ENCODE measurements at places on chromosomes 12 and 14. TPM values are rescaled to one million over a fixed set of nuclear protein-coding genes. Genes with fewer than 3 reads are reported as not detected.

SYNE3 gene
- total RNA-seq = 18.8 TPM

DNA sequence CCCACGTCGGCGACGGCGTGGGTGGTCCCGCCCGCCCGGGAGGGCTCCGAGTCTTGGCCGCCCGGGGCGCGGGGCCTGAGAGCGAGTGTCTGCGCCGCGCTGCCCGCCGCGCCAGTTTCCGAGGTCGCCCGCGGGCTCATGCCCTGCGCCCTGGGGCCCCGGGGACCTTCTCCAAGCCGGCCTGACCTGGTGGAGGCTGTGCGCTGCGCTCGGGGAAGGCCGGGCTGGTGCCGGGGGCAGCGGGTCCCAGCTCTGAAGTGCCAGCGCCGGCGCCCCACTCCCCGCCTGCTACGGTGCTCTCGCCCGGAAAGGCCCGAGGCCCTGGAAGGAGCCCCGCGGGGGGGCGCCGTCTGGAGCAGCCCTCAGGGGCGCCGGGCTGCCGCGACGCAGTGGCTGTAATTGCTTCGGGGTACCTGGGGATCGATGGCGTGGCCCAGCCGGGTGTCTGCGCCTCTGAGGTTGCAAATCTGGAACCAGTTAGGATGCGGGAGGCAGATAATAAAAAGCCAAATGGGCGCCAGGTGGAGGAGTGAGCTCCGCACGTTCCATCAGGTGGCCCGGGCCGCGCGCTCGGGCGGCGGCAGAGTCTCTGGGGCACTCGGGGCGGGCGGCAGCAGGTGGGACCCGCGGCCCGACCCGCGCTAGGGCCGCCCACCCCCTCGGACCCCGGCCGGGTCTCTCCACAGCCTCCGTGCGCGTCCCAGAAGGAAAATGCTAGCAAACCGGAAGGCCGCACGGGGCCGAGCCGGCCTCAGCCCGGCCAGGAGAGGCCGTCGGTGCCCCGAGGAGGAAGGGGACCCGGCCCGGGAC is 102.3 kb upstream of the DIO3 start:
- no peaks in the 10 kb centered on the region for H3K36me3 ChIP-seq
- H3K4me1 ChIP-seq = no peaks in the 10 kb centered on the region
- no peak overlapping the region for H3K27ac ChIP-seq
- peaks cover 53% of the 10 kb centered on the region for H3K27me3 ChIP-seq
- DNase-seq = no peak

- no peak overlapping the region for H3K27ac ChIP-seq
- H3K4me1 ChIP-seq = no peaks in the 10 kb centered on the region
- no peak overlapping the region for H3K4me3 ChIP-seq
- no peak for DNase-seq
These were observed 100.6 kb downstream of the NINJ2 start for GRCh38 chr12:562634-563033.

GRCh38 chr14:76472199-76472723 is 96.3 kb downstream of the ESRRB start:
- H3K4me1 ChIP-seq = no peaks in the 10 kb centered on the region
- H3K27ac ChIP-seq = no peak overlapping the region
- no peaks in the 10 kb centered on the region for H3K36me3 ChIP-seq
- no peak overlapping the region for H3K4me3 ChIP-seq
- no peak for DNase-seq

GRCh38 chr14:63100552-63100951 is 55.3 kb upstream of the KCNH5 start:
- DNase-seq = no peak
- no peak overlapping the region for H3K4me3 ChIP-seq
- H3K4me1 ChIP-seq = no peaks in the 10 kb centered on the region
- H3K27me3 ChIP-seq = peaks cover 7% of the 10 kb centered on the region

- H3K36me3 ChIP-seq = no peaks in the 10 kb centered on the region
- no peak overlapping the region for H3K27ac ChIP-seq
- H3K4me1 ChIP-seq = no peaks in the 10 kb centered on the region
These were observed 61.9 kb downstream of the SMUG1 start for GRCh38 chr12:54126696-54127537.

- H3K27me3 ChIP-seq = no peaks in the 10 kb centered on the region
- no peaks in the 10 kb centered on the region for H3K36me3 ChIP-seq
- DNase-seq = no peak
- H3K4me3 ChIP-seq = no peak overlapping the region
- H3K27ac ChIP-seq = no peak overlapping the region
- H3K4me1 ChIP-seq = peaks cover 9% of the 10 kb centered on the region
These were observed 451.1 kb downstream of the TMEM117 start for GRCh38 chr12:44286821-44287505.

DNA sequence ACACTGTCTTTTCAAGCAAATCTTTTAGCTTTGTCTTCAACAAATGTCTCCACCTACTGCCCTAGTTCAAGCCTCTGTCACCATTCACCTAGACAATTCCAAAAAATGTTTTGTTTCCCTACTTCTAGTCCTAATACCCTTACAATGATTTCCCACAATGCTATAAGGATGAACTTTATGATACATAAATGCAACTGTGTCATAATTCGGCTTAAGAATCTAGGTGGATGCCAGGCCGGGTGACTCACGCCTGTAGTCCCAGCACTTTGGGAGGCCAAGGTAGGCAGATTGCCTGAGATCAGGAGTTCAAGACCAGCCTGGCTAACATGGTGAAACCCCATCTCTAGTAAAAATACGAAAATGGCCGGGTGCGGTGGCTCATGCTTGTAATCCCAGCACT is 20.7 kb upstream of the CREBL2 start:
- H3K4me3 ChIP-seq = no peak overlapping the region
- H3K27ac ChIP-seq = no peak overlapping the region
- peaks cover 7% of the 10 kb centered on the region for H3K27me3 ChIP-seq
- no peak for DNase-seq
- no peaks in the 10 kb centered on the region for H3K36me3 ChIP-seq

DNA sequence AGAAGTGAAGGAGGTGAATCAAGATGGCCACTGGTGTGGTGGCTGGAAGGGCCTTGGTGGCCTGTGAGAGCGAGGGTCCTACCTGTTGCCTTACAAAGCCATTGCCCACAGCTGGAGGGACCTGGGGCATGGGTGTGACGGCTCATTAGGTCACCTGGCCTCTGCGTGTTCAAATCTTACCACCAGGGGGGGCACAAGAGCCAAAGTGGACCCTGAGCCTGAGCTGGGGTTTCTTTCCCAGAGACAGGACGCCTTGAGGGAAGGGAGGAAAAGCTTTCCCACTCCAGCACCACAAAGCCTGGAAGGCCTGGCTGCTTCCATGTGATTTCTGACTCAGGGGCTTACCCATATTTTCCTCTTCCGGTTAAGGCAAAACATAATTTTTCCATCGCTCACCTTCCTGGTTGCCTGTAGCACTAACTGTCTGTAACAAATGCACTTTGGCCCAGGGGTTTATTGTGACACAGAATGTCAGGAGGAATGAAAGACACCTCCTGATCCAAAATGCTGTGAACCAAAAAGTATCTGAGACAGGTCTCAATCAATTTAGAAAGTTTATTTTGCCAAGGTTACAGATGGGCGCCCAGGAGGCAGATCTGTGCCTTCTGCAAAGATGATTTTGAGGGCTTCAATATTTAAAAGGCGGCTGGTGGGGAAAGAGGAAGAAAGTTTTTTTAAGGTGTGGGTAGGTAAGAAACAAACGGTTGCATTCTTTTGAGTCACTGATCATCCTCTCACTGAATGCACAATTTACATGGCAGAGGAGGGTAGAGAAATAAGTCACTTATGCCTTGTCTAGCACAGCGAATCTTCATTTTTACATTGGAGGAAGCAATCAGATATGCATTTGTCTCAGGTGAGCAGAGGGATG is 4.3 kb upstream of the CD9 start:
- peak; percentile 97 for DNase-seq
- H3K27me3 ChIP-seq = no peaks in the 10 kb centered on the region
- peak overlapping the region; percentile 61 for H3K27ac ChIP-seq
- H3K4me3 ChIP-seq = no peak overlapping the region
